Cerebellum (tissue), 4 donors: ENCODE measurements at places on chromosomes 12 and 14.
A peak's percentile ranks its signal among the peaks of the same experiment; 100 is the strongest.

DNA sequence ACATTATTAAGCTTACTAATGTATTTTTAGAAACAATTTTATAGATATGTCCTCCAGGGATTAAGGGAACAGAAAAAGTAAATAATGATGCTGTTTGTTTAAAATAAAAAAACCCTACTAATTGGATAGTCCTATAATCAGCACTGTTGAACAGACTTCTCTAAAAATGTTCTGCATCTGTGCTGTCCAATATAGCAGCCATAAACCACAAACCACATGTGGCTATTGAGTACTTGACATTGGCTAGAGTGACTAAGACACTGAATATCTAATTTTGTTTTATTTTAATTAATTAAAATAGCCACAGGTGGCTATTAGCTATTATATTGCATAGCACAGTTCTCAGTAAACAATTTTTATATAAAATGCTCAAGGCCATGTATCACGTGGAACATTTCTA is 210.4 kb downstream of the DPY19L2 start:
- no peak for DNase-seq

- DNase-seq: no peak
Observed at GRCh38 chr14:75258079-75258802, 20.4 kb upstream of the FOS start.

DNA sequence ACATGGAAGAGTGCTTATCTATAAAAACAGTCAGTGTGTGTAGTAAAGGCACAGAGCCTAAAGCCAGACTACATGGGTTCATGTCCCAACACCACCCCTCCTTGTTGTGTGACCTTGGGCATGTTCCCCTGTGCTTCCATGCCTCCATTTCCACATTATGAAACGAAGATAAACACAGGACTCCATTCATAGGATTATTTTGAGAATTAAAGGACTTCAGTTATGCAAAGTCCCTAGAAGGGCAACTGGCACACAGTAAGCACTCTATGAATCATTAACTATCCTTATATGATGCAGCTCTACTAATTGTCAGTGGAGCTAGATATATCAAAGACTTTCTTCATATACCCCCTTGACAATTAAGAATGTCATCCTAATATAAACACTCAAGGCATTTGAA is 17.8 kb downstream of the IFNG-AS1 start:
- DNase-seq: no peak

DNA sequence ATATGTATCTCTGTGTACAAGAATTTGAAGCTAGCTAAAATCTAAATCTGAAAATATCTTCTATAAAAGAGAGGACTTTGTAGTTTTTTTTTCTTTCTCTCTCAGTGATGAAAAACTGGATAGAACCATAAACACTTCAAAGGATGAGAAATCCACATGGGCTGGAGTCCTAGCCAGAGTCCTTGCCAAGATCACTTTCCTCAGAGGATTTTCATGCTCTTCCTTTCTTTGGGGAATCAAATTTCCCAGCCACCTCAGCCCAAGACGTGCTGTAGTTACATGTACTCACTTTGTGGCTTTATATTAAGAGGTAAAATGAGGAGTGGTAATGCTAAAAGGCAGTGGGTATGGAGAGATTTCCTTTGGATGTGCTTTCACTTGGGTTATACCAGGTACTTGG is 110.3 kb downstream of the SLC38A1 start:
- no peak for DNase-seq

DNA sequence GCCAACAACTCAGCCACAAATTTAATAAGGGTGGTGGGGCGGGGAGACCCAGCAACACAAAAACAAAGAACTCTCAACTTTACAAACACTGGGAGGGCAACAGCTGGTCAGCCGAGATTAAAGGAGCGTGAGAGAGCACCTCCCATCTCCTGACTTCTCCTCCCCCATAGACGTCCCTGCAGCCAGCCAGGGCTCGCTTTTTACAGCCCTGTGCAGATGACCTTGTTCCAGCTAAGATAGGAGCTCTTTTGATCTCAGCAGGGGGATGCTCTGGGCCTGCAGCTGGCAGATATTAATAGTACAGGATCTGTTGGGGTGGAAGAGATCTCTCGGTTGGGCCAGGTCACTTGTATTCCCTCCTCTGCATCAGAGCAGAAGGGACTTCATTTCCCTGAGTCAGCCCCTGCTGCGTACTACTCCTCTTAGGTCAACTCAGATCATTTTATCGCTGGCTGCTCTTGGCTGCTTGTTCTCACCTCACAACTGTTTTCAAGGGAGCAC is 475.8 kb downstream of the RAD51B start:
- no peak for DNase-seq

- DNase-seq: no peak
Observed at GRCh38 chr12:89228491-89228890, 123.8 kb downstream of the DUSP6 start.

GRCh38 chr12:57553343-57554202 is 3.7 kb downstream of the KIF5A start:
- DNase-seq: no peak

- DNase-seq: no peak
Observed at GRCh38 chr14:65304963-65305362, 107.6 kb upstream of the FUT8 start.

GRCh38 chr12:113359133-113359938 is 949 bp downstream of the PLBD2 start:
- peak; percentile 84 for DNase-seq

DNA sequence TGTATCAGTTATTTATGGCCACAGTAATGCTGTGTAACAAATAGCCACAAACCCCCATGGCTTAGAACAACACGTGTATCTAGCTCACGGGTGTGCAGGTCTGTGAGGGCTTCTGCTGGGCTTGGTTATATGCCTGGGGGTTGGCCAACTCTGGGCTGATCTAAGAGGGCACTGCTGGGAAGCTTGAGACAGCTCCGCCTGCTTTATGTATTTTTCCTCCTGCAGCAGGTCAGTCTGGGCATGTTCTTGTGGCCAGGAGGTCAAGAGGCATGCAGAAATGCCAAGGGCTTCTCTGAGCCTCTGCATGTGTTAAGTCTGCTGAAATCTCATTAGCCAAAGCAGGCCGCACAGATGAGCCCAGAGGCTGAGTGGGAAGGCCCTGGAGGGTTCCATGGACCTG is 105.8 kb downstream of the ZNF664 start:
- DNase-seq: no peak

DNA sequence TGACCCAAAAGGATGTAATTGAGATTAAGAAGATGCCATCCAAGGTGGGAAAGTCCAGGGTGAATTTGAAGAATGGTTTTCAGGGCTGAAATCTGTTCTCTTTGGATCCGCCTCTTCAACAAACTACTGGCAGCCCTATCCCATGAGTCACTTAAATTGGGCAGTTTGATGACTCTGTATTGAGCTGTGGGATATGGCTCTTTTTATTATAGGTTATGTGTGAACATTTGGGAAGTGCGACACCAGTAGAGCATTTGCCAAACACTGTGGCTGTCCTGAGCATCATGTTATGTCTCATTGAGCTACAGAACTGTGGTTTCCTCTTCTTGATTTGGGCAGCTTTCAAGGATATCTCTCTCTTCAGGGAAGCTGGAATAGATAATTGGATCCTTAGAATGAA is 22.3 kb downstream of the IFT43 start:
- DNase-seq: no peak

GRCh38 chr12:132608231-132609171 is 1.9 kb downstream of the LRCOL1 start:
- DNase-seq: no peak

DNA sequence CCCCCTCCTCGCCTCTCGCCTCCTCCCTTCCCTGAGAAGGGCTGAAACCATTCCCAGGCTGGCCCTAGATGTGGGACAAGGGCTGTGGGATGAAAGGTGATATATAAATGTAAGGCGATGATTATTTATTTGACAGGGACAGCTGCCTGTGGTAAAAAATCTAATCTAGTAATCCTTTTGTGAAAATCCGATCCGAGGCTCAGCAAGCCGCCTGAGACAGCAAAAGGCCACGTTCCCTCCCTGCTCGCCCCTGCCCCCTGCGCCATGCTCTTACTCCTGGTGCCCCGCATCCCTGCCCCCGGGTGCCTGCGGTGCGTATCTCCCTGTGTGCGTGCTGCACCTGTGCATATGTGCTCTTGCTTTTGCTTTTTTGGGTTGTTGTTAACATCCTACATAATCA is 65.2 kb downstream of the TSPAN9 start:
- no peak for DNase-seq

GRCh38 chr12:1047898-1048660 is 57.1 kb downstream of the ERC1 start:
- DNase-seq: peak; percentile 87

DNA sequence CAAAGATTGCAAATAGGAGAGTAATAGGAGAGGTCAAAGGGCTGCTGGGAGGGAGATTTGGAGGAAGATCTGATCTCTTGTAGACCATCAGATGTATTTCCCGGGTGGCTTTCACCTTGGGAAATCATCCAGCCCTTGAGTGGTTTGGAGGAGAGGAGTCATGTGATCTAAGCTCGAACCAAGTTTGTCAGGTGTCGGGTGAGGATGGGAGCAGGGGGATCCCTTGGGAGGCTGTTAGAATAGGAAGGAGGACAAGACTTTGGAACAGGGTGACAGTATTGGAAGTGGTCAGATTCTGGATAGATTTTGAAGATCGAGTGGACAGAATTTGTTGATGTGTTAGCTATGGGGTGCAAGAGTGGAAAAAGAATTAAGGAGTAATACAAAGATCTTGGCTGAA is 46.6 kb downstream of the C12orf75 start:
- DNase-seq: no peak

GRCh38 chr12:128613837-128614590 is 209.7 kb downstream of the SLC15A4 start:
- DNase-seq: peak; percentile 69

DNA sequence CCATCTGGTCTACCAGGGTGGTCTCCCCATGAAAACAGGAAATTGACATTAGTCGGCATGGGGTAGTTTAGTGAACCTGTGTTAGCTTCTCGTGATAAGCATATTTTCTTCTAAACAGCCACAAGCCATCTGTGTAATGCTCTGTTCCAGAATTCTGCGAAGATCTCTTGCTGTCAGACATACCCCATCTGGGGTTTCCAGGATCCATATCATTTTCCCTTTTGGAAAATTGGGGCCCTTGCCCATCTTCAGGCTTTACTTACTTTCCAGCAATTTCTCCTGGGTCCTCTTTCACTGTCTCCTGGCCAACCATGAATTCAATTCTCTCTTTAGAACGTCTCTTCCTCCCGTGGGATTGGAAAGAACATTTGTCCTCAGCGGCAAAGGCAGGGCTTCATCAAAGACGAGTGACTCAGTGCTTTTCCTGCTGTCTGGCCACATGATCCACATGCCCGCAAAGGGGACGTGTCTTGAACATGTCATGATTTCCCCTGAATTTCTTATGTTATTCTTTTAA is 21.4 kb upstream of the NCOR2 start:
- DNase-seq: peak; percentile 51

DNA sequence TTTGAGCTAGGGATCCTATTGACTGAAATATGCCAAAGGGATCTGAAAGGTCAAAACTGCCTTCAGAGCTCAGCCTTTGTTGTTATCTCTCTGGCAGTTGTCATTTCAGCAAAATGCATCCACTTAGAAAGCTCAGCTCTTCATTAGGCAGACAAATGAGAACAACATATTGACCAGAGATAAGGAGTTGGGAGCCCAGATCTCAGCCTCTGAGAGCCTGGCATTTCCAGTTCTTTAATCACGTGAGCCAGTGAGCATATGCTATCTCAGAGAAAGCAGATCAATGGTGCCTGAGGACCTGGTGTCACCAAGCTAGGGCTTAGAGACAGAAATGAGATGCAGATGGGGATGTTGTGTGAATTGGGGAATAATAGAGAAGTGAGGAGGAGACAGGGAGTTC is 101.1 kb downstream of the DAD1 start:
- DNase-seq: no peak

GRCh38 chr14:89813617-89814031 is 140.9 kb downstream of the EFCAB11 start:
- no peak for DNase-seq

DNA sequence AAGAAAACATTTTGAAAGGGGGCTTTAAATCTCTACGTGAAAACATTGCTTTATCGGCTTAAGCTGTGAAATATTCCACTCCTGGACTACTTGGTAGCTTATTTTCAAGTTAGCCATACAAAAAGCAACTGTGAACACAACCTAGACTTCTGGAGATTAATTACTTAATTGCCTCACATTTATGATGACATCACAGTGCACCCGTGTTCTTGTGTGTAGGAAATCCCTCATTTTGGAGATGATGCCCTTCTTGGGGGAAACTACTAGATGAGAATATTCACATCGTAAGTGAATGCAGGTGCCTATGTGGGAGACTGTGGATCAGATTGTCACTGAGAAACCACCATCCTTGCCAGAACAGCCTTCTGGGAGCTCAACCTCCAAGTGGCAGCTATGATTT is 10.5 kb upstream of the B4GALNT3 start:
- no peak for DNase-seq

- DNase-seq: no peak
Observed at GRCh38 chr14:102799684-102800562, 22.7 kb downstream of the TRAF3 start.

DNA sequence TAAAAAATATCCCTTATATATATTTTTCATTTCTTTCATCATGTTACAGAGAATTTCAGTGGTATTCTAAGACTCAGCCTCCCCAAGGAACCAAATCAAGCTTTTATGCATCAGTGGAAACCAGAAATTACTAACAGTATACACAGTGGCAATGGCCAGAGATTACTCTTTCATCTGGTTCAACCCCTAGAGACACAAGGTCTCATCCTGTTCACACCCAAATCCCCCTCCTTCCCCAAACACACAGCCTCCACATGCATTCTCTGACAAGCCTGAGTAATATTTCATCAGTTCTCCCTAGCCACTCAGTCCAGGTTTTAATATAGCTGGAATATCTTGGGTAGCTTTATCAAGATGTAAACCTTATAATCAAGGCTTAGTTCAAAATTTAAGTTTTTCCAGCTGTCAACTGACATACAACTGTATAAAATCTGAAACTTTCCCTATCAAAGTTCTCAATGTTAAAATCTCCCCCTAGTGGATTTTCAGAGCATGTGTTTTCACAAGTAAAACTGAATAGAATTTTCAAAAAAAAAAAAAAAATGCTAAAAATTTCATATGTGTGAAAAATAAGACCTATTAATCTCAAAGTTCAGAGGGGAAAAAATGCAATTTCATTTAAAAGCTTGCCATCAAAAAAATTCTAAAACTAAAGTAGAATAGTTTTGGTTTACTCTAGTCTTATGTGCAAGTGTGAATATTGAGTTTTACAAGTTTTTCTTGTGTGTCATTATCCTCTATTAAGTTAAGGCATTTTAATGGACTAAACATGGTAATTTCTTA is 10.5 kb upstream of the SSTR1 start:
- DNase-seq: no peak

DNA sequence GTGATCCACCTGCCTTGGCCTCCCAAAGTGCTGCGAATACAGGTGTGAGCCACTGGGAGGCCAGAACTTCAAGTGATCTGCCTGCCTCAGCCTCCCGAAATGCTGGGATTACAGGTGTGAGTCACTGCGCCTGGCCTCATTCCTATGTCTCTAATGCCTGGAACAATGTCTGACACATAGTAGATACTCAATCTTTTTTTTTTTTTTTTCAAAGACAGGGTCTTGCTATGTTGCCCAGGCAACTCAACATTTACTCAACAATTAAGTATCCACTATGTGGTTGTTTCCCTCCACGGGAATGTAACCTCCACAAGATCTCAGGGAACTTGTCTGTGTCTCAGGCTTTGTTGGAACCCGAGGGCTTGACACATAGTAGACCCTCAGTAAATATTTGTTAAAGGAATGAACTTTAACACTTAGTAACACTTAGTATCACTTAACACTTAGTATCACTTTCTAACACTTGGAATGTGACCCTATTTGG is 3.0 kb upstream of the TMEM120B start:
- no peak for DNase-seq

GRCh38 chr12:32217354-32218310 is 111.0 kb downstream of the BICD1 start:
- no peak for DNase-seq
